ENCODE measurements at places on chromosomes 4 and X. TPM values are rescaled to one million over a fixed set of nuclear protein-coding genes. Genes with fewer than 3 reads are reported as not detected.

The GATA1 gene
- total RNA-seq: not detected

The USP17L18 gene
- total RNA-seq: not detected

The MTMR8 gene
- total RNA-seq: 0.43 TPM

The XPNPEP2 gene
- total RNA-seq: not detected

The HPGDS gene
- not detected for total RNA-seq

The HMX1 gene
- total RNA-seq: not detected

The SPP1 gene
- total RNA-seq: 11.3 TPM

The ZNF185 gene
- total RNA-seq: 2.9 TPM

The PHOX2B gene
- total RNA-seq: not detected

Measured in fibroblast of villous mesenchyme (primary cell).